H7 (cell line): ENCODE measurements at places on chromosomes 12 and 14.
A peak's percentile ranks its signal among the peaks of the same experiment; 100 is the strongest.

DNA sequence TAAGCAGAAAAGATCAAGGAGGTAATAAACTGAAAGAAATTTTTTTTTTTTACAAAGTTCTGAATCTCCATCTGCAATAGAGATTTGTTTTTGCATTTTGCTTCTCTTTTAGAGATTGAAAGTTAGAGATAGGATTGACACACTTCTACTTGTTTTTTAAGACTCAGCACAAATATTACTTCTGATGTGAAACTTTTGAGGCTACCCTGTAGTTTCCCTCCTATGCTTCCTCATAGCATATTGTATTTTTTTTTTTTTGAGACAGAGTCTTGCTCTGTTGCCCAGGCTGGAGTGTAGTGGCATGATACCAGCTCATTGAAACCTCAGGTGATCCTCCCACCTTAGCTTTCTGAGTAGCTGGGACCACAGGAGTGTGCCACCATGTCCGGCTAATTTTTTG, 32.1 kb upstream of the SGPP1 start:
- no peak for DNase-seq

GRCh38 chr12:46269429-46270241, 792 bp upstream of the SLC38A1 start:
- DNase-seq: peak; percentile 74

DNA sequence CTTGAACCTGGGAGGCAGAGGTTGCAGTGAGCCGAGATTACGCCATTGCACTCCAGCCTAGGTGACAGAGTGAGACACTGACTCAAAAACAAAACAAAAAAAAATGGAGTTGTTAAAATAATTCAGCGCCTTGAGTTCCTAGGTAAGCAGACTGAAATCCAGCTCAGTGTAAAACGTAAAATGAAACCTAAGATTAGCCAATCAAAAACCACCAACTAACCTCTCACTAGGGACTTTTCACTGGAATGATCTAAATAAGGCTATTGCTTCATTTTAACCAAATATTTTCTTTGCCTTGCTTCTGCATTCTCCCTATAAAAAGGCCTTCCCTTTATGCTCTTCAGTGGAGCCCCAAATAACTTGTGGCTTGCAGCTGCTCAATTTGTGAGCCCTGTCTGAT, 91.6 kb upstream of the HIF1A start:
- no peak for DNase-seq

DNA sequence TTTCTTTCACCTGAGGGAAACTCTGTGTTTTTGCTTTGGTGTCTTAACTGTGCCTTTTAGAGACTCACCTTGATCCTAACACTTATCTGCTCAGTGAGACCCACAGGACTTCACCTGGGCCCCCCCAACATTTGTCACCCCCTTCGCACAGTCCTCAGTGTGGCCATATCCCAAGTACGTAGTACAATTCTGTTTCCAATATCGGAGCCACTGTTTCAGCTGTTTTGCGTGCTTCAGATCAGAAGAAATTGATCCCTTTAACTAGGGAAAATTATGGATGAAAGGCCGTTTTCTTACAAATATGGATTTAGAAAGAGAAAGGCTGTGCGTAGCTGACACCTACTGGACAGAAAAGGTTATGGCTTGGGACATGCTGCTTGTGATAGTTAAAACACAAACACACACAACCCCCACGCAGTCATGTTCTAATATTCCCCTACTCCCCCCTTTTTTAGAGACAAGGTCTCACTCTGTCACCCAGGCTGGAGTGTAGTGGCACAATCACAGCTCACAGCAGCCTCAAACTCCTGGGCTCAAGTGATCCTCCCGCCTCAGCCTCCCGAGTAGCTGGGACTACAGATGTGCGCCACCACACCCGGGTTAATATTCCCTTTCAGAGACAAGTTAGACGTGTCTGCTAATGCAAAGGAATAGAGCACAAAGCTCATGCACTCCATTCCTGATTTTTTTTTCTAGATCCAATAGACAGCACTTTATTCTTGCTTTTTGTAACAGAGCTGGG, 3.6 kb upstream of the SLC7A8 start:
- DNase-seq: peak; percentile 38

GRCh38 chr12:126286203-126286602, 1221.0 kb downstream of the AACS start:
- DNase-seq: no peak

- no peak for DNase-seq
These were observed 89.7 kb upstream of the DHRS4 start for GRCh38 chr14:23863836-23864235.
